ENCODE measurements at places on chromosomes 16 and 17.

GRCh38 chr16:66326991-66327513 is 39.4 kb upstream of the CDH5 start:
- peak; percentile 37 for DNase-seq

DNA sequence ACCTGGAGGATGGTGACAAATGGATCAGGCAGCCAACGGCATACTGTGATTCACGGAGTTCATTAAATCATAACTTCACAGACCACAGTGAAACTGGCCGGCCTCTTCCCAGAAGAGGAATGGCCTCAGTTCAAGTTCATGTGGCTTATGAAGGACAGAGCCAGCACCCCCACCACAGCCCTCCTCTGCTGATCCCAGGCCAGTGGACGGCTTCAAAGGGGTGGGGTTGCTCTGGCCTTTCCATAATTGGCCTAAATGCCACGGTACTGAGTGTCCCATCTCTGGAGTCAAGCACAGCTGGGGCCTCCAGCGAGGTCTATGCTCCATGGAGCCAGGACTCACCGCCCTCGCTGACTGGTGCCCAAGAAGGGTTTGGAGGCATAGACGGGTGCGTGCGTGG is 21.4 kb downstream of the GALNS start:
- no peak for DNase-seq

GRCh38 chr16:2690852-2691251 is 8.5 kb downstream of the KCTD5 start:
- DNase-seq = no peak

GRCh38 chr17:49970498-49970897 is 1.5 kb downstream of the DLX4 start:
- no peak for DNase-seq

DNA sequence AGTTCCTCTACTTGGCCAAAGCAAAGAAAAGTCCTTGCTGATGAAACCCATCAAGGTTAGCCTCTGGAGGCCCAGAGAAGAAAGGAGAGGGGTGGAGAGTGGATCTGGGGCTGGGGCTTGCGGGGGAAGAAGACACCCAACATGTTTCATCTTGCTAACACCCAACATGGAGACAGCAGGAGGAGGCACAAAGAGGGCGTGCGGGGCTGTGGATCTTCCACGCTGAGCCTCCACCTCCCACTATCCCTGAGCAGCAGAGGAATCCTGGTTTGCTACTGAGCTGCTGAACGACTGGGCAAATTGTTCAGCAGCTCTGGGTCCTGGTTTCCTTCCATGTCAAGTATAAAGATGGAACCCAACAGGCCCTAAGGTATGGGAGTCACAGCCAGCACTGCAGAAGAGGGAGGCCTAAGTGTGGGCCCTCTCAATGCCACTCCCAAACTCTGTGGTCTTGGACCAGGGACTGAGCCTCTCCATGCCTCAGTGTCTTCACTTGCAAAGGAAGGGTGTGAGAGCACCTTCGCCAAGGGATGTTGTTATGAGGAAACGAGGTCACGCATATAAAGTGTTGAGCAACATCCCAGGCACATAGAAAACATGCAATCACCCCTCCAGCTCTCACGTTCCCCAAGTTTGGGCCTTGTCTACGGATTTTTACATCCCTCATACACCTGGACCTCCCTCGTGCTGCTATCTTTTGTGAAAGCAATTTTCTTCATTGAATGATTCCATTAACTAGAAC is 122.5 kb downstream of the XYLT1 start:
- no peak for DNase-seq

DNA sequence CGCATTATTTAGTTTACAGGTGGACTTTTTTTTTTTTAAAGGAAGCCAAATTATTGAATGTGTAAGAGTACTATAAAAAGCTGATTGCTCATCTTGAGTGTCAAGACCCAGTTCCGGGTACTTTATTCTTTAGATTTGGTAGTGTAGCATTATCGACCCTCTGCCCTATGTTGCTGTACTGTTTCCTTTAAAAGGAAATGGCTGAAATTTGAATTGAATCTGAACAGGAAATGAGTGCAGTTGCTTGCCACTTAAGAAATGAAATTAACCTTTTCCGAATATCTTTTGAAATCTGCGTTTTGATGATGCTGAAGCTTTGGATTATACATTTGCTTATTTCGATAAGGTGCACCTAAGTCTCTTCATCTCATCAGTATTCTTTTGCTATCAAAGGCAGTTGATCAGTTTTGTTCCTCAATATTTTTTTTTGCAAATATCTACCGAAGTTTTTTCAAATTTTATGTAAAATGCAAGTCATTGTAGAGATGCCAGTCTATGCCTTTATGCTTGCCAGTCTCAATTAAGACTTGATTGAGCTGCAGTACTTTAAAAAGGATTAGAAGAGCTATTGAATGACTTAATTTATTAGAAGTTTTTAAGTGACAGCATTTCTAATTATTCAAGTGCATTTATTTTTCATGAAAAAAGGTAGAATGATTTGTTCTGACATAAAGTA is 1.8 kb downstream of the GGNBP2 start:
- no peak for DNase-seq

DNA sequence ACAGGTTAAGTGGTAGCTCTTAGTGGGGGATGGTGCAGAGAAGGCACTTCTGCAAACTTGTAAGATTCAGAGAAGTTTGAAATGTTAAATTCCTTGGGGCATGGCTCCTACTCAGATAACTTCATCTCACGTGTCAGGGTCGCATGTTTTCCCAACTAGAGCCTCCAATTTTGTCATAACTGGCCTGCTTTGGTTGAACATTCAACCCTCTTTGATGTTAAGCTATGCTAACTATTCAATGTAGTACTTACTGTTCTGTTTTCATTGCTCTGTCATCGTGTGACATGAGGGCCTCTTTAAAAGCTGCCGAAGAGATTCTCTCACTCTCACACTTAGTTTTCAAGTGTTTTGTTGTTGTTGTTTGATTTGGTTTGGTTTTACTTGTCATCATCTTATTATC is 280.8 kb downstream of the CDH11 start:
- no peak for DNase-seq

DNA sequence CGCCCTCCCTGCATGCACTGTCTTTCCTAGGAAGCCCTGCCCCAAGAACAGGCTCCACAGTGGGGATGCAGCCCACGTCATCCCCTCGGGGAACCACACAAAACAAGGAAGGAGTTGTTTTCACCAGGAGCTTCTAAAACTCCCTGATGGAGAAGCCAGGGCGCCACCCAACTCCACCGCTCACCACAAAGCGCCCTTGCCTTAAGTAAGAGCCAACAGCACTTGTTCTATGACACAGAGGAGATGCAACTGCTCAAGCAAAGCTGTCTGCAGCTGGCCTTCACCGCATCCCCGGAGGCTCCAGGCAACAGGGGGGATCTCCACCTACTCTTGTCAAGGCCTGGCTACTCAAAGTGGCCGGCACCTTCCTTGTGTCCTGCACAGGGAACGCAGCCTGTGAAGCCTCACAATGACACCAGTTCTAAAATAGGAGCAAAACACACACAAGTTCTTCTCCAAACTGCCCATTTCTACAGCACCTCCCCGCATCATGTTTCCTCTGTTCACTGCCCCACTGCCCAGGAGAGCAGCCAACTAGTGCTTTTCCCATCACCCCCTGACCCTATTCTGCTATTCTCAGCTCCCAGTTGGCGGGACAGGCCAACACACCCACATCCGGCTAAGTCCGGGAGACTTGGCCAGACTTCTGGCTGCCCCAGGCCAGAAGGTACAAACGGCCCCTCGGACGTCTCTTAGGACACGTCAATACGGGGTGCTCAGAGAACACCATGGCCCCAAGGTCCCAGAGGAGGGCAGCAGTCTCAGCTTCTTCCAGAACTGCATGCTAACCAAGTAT is 24.2 kb downstream of the MPG start:
- no peak for DNase-seq

- DNase-seq = no peak
Observed at GRCh38 chr16:58116529-58116928, 12.7 kb downstream of the CFAP20 start.

DNA sequence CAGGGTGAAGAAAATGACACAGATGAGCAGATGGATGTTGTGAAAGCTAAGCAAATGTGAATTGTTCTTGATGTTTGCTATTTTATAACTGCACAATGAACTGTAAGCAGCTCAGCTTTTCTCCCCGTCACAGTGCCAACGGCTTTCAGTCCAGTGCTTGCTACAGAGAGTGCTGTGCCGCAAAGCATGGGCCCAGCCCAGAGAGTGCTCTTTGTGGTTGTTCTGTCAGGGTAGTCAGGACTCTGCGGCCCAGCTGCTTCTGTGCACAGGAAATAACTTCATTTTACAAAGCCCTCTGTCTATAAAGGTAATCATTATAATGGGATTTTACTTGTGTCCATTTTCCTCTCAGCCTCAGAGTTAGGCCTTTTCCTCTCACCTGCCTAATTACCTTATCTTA is 39.1 kb downstream of the CDRT15 start:
- no peak for DNase-seq

GRCh38 chr16:50037662-50038220 is 12.7 kb downstream of the CNEP1R1 start:
- DNase-seq = no peak

GRCh38 chr16:85132456-85133289 is 20.4 kb upstream of the CIBAR2 start:
- no peak for DNase-seq

- no peak for DNase-seq
Observed at GRCh38 chr17:146546-146945, 9.2 kb downstream of the SCGB1C2 start.

DNA sequence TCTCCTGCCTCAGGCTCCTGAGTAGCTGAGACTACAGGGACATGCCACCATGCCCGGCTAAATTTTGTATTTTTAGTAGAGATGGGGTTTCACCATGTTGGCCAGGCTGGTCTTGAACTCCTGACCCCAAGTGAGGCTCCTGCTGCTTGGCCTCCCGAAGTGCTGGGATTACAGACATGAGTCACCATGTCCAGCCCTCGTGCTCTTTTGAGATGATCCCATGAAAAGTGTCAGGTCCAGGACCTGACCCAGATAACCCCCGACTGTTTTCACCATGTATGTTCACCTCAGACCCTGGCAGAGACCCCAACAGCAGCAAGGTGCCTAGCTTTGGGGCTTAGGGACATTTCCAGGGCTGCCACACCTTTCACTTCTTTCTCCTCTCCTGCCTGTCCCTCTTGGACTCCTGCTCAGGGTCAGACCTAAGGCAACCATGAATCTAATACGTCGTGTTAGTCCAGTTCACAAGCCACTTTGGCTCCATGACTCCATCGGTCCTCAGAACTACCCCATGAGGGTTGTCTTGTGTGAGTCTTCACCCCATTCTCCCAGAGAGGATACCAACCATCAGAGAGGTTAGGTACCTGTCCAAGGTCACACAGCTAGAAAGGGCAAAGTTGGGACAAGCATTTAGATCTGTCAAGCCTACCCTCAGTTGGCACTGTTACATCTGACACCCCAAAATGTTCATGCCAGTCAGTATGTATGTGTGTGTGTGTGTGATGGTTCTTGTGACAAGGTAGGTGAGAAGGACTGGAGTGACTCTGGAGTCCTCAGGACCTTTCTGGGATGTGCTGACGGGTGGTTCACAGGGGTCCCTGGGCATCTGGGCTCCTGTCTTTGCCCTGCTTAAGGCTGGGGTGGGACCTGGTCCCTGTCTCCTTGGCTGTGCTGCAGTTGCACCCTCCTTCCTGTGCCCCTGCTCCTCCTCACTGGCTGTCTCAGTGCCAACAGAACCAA is 23.1 kb upstream of the MAP3K14 start:
- DNase-seq = no peak

GRCh38 chr17:381516-381915 is 28.9 kb upstream of the RPH3AL start:
- DNase-seq = no peak

DNA sequence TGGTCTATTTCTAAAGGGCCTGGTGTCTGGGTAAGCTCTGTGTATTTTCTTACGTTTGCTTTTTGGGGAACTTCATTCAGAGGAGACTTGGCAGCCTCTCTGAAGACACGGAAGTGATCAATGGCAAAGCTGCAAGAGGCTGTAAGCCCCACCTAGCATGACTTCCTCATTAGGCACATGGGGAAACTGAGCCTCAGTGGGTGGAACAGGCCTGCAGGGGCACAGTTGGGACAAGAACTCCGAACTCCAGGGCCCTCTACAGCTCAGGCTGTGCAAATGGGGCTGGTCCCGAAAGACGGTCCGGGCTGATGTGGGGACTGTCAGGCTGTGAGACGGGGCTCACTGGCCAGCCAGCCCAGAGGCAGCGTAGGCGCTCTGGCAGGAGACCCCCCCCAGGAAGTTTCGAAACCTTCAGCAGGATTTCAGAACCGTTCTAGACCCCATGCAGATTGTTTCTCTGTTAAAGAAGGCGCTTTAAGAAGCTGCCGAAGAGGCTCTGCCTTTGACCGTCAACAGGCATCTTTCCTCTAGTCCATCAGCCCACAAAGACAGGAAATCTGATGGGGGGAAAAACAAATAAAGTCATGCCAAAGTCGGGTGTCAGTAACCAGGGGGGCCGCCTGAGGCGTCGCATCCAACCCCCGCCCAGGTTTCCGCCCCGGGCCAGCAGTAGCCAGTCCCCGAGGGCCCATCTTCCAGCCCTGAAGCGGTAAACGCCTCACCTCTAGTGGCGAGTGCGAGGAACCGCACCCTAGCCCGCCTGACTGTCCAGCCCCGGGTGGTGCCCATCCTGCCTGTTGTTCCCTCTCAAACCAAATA is 79.8 kb upstream of the TBC1D3K start:
- no peak for DNase-seq

DNA sequence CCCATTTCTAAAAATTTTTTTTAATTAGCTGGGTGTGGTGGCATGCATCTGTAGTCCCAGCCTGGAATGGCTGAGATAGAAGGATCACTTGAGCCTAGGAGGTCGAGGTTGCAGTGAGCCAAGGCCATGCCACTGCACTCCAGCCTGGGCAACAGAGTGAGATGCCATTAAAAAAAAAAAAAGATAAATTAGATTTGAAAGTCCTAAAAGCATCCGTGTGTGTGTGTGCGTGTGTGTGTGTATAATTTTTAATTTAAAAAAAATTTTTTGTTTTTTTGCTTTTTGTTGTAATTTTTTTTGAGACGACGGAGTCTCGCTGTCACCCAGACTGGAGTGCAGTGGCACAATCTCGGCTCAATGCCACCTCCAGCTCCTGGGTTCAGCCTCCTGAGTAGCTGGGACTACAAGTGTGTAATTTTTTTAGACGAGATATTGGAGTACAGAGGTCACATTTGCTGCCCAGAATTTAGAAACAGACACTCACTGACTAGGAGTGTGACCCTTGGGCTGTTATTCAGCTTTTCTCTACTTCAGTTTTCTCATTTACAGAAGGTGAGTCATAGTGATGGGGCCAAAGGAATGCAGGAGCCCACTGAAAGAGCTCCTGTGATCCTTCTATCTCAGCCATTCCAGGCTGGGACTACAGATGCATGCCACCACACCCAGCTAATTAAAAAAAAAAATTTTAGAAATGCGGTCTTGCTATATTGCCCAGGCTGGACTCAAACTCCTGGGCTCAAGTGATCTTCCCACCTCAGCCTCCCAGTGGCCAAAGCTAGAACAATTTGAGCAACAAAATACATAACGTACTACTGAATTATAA is 25.5 kb upstream of the TBX4 start:
- DNase-seq = no peak

Measured in NCI-H2107 (cell line).